Left renal cortex interstitium (tissue), 4 donors: ENCODE measurements at places on chromosomes 4 and X. TPM values are rescaled to one million over a fixed set of nuclear protein-coding genes. Genes with fewer than 3 reads are reported as not detected.

GRCh38 chr4:40197879-40198689 is 1.3 kb downstream of the RHOH start:
- no peak for DNase-seq

- no peak for DNase-seq
Measured at GRCh38 chrX:24231131-24231540, 81.6 kb downstream of the ZFX start.

- no peak for DNase-seq
Measured at GRCh38 chr4:181323061-181323460, 920.1 kb upstream of the TENM3 start.

DNA sequence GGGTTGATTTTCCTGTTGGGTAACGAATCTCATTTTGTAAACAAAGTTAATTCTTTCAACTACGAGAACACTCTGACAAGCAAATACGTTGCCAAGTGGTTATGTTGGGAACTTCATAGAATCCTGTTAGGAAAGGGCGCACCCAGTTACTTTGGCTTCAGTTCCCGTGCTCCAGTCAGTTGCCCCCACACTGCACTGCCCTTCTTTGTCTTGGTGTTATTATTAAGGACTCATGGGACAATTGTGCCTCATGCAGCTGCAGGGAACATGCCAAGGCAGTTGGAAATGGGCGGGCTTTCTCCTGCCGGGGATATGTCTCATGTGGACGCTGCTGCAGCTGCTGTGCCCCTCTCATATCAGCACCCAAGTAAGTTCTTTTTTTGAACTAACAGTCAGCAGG is 28.9 kb downstream of the OFD1 start:
- no peak for DNase-seq

GRCh38 chr4:72553540-72554337 is 15.3 kb downstream of the ADAMTS3 start:
- DNase-seq = no peak

GRCh38 chr4:37594099-37594498 is 92.1 kb downstream of the RELL1 start:
- DNase-seq = no peak

GRCh38 chr4:164169591-164169990 is 584.3 kb upstream of the SMIM31 start:
- DNase-seq = no peak

UNC5C gene
- polyA plus RNA-seq = 37.0 TPM

DNA sequence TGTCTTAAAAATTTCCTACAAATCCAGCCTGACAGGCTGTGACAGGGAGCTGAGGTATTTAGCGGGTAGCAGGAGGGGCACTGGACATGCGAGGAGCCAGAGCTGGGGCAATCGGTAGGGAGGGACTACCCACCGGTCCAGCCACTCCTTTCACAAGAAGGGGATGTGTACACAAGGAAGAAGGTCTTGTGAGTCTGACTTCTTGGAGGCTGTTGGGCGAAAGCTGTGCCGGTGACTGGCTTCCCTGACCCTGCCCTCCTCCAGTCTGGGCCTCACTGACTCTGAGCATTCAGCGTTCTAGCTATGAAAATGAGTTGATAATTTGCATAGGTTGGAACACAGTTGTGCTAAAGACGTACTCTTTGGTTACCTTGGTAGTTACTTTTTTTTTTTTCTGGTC is 12.7 kb upstream of the CXCL8 start:
- no peak for DNase-seq

IL2 gene
- polyA plus RNA-seq = not detected

FGF2 gene
- polyA plus RNA-seq = 8.1 TPM

DNA sequence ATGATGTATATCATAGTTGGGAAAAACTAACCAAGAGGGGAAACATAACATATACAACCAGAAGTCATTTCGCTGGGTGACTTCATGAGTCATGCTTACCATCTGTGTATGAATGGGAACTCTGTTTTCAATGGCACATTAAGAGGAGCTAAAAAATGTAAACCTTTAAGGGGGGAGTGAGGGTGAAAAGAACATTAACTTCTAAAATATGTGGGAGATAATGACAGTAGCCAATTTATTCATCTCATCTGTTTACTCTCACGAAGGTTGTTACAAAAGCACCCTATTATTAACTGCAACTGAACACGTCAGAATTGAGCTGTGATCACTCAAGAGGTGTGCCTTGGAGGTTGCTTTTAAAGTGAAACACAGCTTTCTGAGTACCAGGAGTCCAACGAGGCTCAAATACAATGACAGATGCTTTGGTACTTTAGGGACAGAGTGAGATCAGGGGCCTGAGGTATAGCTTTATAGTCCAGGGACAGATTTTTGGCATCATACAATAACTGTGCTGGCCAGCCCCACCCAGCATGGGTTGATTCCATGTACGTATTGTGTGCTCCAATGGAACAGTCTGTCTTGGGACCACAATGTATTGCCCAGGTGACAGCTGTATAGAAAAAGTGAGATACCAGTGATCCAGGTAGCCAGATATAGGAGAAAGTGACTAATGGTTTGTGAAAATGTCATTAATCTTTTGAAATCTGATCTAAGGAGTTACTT is 107.3 kb downstream of the AMMECR1 start:
- DNase-seq = no peak

PF4V1 gene
- polyA plus RNA-seq = 0.62 TPM

GRCh38 chrX:103722505-103722904 is 11.8 kb downstream of the TMEM31 start:
- DNase-seq = no peak

DNA sequence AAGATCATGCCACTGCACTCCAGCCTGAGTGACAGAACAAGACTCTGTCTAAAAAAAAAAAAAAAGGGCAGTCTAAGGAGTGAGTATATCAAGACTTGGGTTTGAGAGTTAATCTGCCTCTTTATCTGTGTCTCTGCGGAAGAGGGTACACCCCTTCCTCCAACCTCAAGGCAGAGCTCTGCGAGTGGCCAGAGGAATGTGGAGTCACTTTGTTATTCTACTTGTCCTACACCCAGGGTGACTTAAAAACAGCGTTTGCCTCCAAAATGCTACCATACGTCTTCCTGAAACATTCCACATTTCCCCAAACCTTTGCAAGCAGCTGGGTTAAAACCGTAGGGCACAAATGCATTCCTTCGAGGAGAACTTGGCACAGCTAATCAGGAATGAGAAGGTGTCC is 199.9 kb downstream of the SHOX start:
- DNase-seq = no peak

DNA sequence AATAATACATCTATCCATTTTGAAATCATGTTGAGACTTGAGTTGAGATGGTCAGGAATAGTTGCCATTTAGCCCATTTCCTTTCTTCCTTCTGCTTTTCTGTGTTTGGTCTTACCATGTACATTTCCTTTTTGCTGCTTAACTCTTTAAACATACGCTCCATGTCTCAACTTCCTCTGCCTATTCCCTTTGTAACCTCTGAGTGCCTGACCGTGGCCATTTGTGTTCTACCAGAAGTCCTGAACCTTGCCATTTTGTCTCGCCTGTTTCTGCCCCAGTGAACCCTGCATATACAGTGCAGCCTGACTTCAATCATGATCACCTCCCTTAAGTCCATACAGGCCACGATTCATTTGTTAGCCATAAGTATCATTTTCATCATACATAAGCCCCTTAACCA is 169.0 kb downstream of the RAPGEF2 start:
- no peak for DNase-seq

GRCh38 chr4:10186228-10187214 is 69.9 kb upstream of the WDR1 start:
- DNase-seq = no peak

HSFX3 gene
- polyA plus RNA-seq = not detected

GABRE gene
- 9.4 TPM for polyA plus RNA-seq

DNA sequence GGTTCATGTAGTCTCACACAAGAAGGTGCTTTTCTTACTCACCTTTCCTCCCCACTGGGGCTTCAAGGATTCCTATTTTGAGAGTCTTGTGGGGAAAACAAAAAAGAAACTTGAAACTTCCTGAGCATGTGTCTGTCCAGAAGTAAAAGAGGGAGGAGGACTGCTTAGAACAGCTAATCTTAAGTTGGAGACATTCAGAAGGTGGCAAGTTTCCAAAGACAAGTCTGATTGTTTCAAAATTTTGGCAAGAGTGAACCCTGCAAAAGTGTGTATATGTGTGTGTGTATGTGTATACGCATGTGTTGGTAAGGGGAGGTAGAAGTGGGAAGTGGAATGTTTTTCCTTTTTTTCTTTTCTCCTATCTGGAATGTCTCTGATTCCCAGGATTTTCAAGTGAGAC is 189.0 kb upstream of the FRMPD4 start:
- no peak for DNase-seq

DNA sequence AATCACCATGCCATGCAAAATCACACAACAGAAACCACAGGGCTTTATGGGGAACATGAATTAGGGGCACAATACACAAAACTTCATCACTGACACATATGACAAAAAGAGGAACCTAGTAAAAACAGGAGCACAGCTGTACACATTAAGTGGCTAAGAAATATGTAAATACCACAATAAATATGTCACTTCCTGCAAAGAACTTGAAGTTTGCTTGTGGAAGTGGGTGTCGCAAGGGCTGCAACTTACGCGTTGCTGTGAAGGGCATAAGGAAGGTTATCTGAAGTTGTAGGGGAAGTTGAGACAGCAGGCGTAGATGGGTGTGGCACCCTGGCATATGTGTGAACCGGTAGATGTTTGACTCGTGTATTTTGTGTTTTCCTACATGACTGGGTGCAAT is 42.4 kb downstream of the CLCN4 start:
- no peak for DNase-seq

GRCh38 chr4:73019462-73020047 is 50.0 kb downstream of the COX18 start:
- no peak for DNase-seq

DNA sequence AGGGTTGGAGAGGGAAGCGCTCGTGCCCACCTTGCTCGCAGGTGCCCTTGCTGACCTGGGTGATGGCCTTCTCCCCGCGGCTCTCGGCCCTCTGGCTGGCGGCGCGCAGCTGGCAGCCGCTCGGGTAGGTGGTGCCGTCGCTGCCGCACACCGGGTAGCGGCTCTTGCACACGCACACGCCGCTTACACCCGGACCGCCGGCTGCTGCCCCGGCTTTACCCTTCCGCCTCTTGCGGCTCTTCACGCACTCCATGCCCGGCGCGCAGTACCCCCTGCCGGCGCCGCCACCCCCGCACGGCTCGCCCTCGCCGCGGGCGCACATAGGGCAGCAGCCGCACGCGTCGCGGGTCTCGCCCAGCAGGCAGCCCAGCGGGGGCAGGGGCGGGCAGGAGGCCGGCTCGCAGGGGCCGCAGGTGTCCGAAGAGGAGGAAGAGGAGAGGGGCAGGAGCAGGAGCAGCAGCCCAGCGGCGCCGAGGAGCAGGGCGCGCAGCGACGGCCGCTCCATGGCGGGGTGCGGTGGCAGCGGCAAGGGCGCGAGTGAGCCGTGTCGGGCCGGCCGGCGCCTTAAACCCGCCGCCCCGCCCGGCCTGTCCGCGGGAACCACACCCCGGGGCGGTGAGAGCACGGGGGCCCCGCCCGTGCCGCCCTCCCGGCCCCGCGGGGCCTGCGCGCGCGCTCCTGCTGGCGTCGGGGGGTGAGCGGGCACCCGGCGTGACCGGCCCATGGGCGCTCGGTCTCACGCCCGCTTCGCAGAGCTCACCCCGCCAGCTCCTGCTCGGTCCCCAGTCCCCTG is at the start of gene IGFBP7:
Gene IGFBP7 (minus strand): TSS at position 539 of the 793 bp plus-strand sequence. CDS start 34 bp downstream, at position 505.
- DNase-seq = no peak

ASB9 gene
- 14.5 TPM for polyA plus RNA-seq

SHOX gene
- 0.08 TPM for polyA plus RNA-seq

DCAF12L2 gene
- 2.1 TPM for polyA plus RNA-seq

- DNase-seq = no peak
Measured at GRCh38 chr4:188246488-188246887, 107.2 kb downstream of the TRIML1 start.

PLK4 gene
- polyA plus RNA-seq = 17.4 TPM

GRCh38 chr4:41796545-41797210 is 48.2 kb upstream of the PHOX2B start:
- DNase-seq = no peak

- no peak for DNase-seq
Measured at GRCh38 chr4:54276641-54277430, 47.7 kb downstream of the PDGFRA start.

TRIML2 gene
- polyA plus RNA-seq = not detected

CACNA1F gene
- 0.20 TPM for polyA plus RNA-seq

DNA sequence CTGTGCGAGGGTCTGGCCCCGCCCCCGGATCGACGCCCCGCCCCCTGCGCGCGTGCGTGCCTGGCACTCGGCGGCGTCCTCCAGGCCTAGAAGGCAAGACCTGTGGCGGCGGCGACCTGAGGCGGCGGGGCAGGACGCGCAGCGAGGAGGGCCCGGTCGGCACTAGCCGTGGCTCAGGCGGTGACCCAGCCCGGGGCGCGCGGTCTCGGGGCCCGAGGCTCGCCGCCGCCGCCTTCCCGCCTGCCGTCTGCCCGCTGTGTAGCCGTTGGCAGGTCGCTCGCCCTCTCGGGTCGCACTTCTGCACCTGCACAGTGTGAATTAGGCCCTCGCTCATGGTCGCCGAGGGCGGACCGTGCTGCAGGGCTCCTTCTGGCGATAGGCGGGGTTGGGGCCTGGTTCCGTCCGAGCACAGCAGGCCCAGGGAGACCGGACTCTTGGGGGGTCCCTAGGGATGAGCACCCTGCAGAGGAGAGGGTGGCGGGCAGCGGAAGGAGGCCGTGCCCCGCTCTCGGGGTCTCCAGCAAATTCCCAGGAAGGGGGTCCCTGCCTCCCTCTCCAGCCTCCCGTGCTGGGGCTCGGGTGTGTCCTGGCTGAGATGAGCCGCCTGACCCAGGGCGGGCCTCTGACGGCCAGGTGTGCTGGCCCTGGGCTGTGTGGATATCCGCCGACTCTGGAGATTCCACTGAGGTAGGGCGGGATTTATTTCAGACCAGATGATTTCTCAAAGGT is 557 bp upstream of the FAM53A start:
- DNase-seq = no peak

GRCh38 chrX:31070057-31070468 is 1.8 kb downstream of the FTHL17 start:
- no peak for DNase-seq
